ENCODE measurements at places on chromosomes 7 and 10.

DNA sequence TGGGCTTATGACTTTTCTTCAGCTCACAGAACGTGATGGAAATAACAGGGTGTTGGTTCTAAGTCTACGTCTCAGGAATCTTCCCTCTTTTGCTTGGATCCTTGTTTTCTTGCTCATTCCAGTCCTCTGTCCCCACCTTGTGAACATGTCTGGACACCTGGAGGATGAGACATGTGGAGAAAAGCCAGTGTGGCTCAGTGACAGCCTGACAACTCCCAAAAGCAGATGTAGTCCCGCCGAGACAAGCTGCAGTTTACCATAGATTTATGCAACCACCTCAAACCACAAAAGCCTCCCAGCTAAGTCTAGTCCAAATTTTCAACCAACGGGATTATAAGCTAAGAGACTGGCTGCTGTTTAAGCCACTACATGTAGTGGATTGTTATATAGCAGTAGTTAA lies 476.1 kb downstream of the SH2D4B start:
- no peak for DNase-seq

DNA sequence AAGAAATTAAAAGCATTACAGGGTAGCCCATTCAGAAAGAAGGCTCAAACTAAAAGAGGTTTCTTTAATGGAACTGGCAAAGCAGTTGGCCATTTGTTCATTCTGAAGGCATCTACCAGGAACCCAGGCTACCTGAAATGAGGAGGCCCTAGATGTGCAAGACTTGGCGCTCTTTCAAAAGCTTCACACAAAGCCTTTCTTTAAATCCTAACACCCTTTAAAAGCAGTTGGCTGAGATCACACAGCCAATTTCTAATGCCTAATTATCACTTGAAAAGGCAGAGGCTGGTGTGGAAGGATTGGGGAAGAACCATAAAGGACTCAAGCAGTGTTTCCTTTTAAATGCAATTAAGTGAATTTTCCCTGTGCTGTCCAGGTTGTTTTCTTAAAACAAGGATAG lies 23.2 kb downstream of the PPP1R17 start:
- no peak for DNase-seq

GRCh38 chr10:36507715-36508114 lies 617.7 kb upstream of the ANKRD30A start:
- DNase-seq: no peak

DNA sequence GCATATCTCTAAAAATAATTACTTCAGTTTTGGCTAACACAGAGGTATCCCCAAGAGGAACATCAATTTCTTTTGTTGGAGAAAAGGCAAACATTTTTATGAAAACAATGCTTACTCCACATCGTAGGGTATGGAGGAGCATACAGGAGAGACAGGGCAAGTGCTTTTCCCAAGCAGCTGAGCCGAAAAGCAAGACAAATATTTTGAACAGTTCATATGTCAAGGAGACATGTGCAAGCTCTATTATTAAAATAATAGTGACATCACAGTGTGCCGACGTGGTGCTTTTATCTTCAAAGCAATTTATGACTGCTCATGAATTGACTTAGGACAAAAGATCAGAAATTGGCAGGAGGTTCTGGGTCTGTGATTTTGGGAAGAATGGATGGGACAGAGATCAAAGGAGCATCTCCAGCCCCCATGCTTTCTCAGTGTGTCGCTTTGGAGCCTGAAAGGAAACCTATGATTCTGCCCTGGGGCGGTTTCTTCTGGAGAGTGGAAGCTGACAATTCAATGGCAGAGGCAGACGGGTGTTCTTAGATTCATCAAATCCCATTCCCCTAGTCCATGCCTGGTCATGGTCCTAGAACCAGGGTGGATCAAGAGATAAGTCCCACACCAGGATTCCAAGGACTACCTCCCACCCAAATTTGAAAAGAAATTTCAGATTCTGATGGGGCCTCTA lies 97.1 kb downstream of the JCAD start:
- DNase-seq: no peak

- DNase-seq: peak; percentile 77
Measured at GRCh38 chr7:7566651-7567611, at the start of gene MIOS. MIOS (plus strand) TSS chr7:7566884; CDS start chr7:7572476, 5,592 bp downstream.

DNA sequence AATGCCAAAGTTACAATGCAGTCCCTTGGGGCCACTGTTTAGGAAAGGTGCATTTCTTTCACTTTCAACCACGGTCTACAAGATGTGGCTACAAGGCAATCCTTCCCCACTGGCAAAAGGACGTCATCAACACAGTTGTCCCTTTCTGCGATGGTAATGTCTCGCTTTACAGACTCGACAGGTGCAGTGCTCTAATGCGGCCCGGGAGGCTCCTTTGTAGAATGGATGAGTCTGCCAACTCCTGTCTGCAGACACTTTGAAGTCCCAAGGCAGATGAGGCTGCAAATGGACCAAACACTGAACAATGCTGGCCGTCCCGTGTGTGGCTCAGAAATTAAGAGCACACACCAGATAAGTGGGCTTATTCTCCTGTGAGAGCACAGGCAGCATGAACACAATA lies 133.7 kb downstream of the PIP4K2A start:
- DNase-seq: no peak

GRCh38 chr10:23151071-23151470 lies 41.0 kb upstream of the PTF1A start:
- DNase-seq: no peak

GRCh38 chr7:910441-910861 lies 34.1 kb downstream of the GET4 start:
- DNase-seq: no peak

GRCh38 chr10:15325944-15326284 lies 45.2 kb downstream of the FAM171A1 start:
- DNase-seq: no peak

DNA sequence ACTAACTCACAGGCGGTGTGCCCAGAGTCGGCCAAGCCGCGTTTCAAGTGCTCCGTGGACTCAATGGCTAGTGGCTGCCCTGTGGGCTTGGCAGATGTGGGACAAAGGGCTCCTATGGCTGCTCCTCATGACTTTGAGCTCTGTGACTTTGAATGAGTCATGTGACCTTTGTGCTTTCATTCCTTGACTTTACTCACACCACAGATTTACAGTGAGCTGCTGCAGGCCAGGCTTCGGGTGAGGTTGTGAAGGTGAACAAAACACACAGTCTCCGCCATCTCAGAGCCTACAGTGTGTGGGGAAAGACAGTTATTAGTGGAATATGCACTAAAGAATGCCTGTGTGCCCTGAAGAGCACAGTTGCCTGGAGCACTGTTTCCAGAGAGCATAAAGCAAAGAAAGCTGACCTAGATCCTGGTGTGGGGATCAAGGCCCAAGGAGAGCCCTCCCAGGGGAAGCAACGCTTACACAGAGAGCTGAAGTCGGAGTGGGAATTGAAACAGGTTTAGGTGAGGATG lies 29.7 kb upstream of the PLEKHA1 start:
- peak; percentile 11 for DNase-seq

DNA sequence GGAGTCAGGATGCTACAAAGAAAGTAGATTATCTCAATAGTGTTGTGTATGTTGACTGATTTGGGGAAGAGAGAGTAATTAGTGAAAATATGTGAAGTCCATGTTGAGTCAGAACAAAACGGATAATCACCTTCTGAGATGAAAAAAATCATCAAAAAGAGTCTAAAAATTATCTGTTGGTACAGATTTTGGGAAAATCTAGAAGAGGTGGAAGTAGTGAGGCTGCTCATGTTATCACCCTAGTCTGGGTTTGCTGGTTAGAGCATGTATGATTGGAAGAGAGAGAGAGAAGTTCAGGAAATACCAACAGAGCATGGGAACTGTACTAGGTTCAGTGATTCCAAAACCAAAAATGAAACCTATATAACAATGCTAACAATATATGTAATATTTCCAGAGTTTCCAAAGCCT lies 12.3 kb downstream of the RPA3 start:
- DNase-seq: no peak

DNA sequence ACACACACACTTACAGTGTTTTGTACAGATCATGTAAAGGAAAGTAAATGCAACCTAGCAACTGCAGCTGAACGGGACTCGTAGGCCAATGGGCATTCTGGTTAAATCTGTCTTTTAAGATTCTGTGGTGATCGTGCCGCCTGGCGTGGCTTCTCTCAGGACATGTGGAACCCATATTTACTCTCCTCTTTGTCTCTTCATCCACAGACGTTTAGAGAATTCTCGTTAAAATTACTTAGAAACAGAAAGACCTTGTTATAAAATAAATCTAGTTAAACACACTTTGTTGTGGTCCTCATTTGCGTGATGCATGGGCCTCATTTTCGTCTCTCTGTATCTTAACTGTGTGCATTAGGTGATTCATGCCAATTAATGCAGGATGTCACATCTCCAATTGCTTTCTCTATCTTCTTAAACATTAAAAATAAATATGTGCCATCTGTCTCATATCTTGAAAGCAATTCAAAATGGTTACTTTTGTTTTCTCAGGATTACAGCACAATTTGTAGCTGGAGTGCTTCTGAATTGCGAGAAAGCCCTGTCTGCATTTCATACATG lies 11.5 kb downstream of the KLF6 start:
- DNase-seq: peak; percentile 59

DNA sequence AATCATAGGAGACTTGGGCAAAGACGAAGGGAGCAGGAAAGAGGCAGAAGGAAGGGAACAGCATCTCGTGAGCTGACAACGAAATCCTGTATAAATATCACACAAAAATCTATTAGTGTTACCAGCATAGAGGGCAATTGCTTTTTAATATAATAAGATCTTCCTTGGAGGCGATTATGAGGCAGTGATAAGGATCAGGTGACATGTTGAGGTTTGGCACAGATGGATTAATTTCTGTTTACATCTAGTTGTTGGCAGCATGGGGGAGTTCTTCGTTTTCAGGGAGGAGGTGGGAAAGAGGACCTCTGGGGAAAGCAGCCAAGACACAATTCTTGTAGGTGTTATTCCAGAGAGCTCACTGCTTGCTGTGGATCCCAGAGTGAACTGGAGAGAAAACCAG lies 163.8 kb downstream of the PLXNA4 start:
- no peak for DNase-seq

GRCh38 chr7:135300913-135301765 lies 67.5 kb downstream of the STRA8 start:
- DNase-seq: peak; percentile 47

GRCh38 chr7:39566023-39566921 lies at the start of gene YAE1:
YAE1 (plus strand) TSS chr7:39566404; CDS start chr7:39566419, 15 bp downstream.
- peak; percentile 74 for DNase-seq

DNA sequence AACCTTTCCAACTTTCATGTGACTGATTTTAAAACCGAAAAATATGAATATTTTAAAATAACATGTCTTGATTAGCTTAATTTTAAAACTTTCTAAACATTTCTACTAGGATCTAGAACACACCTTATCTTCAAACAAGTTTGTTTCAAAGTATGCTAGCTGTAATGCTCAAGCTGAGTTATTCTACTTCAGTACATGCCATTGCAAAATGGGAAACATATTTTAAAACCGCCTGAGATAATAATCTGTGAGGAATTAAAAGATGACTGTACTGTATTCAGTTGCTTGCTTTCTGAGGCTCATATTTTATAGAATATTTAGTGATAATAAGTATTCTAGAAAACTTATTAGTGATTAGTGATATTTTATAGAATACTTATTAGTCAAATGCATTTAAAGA lies 99.6 kb downstream of the LMBR1 start:
- no peak for DNase-seq

All from fibroblast of pulmonary artery (primary cell).